Stimulated activated CD4-positive, alpha-beta T cell treated with anti-CD3 and anti-CD28 coated beads, Interleukin-4, amount 100 ng/mL, for 24 hours (primary cell): ENCODE measurements at places on chromosomes 3 and 15.

DNA sequence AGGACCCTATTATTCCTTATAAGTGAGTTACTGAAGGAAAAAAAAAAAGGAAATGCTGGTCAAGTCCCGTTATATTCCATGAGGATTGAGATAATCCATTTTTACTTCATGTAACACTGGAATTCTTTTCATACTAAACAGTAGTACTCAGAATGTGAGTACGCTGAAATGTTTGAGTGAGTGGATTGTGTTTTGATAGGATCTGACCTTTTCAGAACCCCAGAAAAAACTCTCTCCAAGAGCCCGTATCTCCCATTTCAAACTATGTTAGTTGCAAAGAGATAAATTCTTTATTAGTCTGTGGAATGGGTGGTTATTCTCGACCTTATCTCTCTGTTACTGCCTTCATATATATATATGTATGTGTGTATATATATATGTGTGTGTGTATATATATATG is 2.5 kb upstream of the LPP start:
- DNase-seq = no peak

DNA sequence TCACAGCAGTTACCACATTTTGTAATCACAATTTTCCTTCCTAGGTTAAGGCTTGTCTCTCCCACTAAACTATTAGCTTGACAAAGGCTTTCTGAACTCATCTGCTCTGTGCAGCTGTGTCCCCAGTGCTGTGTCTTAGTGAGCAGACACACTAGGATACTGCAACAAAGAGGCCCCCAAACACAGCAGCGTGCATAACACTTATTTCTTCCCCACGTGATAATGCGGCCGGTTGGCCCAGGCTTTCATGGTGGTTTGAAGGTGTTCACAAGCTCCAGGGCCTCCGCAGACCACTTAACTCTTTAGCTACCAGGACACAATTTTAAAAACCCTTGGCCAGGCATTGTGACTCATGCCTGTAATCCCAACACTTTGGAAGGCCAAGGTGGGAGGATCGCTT is 2.2 kb upstream of the HDAC11 start:
- no peak for DNase-seq

DNA sequence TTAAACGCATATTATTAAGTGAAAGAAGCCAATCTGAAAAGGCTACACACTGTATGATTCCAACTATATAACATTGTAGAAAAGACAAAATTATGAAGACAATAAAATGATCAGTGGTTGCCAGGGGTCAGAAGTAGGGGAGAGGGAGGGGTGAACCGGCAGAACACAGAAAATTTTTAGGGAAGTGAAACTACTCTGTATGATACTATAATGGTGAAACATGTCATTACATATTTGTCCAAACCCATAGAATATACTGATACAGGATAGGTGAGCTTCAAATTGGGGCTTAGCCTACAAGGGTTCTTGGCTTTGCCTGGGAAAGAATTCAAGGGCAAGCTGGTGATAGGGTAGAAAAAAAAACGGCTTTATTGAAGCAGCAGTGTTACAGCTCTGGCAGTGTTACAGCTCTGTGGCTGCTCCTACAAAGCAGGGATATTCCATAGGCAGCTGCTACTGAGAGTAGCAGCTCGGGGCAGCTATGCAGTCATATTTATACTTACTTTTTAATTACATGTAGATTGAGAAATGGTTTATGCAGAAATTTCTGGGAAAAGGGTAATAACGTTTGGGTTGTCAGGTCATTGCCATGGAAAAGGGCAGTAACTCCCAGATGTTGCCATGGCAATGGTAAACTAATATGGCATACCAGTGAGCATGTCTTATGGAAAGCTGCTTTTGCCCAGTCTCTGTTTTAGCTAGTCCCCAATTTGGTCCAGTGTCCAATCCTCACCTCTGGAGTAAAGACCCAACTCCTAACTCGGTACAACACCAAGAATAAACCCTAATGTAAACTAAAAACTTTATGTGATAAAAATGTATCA is 125.1 kb upstream of the SLC25A36 start:
- no peak for DNase-seq

DNA sequence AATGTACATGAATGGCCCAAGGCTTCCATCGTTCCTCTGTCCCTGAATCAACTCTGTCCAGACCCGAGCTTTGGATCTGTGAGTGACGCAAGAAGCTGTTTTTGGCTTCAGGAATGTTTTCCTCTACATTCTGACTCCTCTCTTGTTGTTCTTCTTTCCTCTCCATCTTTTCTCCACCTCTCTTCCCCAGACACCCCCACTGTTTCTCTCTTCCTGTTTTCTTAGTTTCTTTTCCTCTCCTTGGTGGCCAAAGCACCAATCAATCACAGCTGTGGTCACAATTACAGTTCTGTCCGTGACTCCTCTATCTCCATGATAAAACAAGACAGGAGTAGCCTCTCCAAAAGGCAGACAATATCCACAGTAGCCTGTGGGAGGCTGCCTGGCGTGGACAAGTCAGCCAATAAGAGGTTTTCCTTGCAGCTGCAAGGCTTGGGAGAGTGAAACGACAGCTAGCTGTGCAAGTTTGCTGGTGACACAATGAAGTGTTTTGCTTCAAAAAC is 4.9 kb upstream of the TMEM212 start:
- no peak for DNase-seq

DNA sequence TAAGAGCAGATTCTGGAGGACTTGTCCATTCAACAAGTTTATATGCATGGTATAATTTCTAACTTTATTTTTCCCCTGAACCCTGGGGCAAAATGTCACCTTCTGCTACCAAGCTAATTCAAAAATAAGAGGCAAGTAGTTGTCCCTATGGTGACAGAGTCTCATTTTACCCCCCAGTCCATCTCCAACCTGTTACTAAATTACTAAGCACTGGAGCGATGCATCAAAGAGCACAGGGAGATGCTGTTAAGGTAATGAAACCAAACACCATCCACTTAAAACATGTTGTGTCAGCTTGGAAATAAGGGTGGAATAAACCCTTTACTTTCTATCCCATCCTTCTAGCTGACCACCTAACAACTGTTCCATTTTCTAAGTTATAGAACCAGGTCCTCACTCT is 417.4 kb upstream of the ATP11B start:
- no peak for DNase-seq

DNA sequence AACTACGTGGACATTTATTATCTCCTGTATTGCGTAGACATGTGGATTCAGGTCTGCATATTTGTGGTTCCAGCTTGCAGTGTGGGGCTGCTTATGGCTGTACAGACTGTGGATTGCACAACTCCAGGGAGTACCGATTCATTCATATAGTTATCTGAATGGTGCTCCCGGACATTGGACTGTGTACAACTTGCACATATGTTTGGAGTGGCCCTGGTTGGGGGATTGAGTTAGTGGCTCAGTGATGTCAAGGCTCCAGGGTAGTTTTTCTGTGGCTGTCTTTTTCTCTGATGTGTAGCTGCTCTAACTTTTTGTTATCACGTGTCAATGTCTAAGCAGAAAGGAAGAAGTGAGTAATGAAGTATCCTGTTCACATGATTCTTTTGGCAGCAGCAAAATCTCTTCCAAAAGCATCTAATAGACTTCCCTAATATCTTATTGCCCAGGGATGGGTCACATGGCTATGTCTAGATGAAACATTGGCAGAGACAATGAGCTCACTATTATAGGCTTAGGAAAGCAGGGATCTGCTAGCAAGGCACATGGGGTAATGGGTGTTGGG is 15.8 kb downstream of the ST3GAL6 start:
- no peak for DNase-seq

GRCh38 chr15:91694131-91694830 is 159.2 kb upstream of the SLCO3A1 start:
- DNase-seq = no peak

DNA sequence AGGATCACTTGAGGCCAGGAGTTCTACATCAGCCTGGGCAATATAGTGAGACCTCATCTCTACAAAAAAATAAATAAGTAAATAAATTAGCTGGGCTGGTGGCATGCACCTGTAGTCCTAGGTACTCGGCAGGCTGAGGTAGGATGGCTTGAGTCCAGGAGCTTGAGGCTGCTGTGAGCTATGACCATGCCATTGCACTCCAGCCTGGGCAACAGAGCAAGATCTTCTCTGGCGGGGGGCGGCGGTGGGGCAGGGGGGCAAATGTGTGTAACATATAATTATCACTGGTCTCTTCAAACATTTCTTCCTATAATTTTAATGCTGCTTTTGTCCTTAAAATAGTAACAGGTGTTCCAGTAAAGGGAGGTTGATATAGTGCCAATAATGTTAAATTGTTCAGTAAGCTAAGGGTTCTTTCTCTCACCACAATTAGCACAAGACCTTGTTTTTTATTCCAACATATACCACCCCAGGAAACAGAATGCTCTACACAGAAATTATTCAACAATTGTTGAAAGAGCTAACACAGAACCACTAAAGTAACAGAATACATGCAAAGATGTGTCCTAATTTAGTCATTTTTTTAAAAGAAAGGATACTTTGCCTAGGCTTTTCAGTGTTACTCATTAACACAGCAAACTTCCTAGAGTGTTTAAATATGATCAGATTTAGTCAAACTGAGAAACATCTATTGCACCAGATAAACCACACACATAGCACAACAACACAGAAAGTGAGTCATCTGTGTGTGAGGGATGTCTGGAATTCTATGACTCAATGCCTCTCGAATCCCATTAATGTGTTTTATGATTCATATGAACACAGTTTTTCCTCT is 29.1 kb downstream of the ANKRD28 start:
- DNase-seq = peak; percentile 30

DNA sequence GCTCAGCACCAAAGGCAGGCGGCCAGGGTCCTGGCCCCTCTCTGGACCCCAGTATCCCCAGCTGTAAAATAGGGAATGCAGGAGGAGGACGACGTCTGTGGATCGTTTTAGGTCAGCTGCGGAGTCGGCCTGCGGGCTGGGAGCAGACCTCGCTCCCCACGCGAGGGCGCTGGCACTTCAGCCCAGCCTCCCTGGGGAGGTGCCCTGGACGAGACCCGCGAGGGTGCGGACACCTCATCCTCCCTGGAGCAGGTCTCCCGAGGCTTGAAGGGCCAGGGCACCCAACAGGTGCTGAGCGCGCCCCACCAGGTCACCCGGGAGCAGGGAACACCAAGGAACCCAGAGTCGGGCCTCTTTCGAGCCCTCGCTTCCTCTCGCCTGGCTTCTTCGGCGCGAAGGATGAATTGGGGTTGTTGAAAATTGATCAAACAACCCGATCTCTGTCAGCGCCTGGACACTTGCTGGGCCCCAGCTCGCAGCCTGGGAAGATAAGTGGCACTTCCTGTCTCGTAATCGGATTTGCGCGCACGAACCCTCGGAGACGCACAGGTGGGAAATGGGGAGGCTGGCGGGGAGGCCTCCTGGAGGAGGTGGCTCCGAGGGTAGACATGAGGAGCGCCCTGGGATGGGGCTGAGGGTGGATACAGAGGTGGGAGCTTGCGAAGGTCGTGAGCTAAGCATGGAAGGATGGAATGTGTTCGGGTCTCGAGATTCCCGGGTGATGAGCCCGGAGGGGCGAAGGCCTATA is 588 bp upstream of the VIPR1 start:
- peak; percentile 66 for DNase-seq

DNA sequence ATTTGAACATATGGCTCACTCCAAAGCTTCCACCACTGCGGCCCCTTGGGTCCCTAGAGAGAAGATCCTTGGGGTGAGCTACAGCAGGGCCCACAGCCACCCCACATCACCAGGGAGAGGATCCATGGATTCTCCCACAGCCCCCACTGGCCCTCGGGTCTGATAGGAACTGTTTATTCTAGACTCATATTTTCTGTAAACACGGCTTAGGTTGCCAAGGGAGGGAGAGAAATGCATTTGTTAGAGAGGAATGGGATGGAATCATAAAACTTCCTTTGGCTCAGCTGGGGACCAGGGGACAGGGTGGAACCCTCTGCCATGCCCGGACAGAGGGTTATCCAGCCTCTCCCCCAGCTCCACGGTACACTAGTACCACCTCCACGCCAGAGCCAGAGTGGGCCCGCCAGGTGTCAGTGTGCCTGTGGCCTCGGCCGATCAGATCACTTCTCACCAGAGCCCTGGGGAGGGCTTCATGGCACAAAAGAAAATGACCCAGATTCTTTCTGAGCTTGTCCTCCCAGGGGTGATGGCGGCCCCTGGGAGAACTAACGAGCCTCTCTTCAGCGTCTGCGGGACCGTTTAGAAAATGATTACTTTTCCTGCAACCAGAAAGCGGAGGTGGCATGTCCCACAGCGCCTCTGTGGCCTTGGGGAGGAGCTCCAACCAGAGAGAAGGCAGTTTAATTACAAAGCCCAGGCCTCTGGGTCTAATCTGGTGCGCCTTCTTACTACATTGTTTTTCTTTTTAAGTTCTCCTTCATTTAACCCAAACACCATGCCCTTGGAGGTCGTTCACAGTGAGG is 33.7 kb downstream of the ADCY5 start:
- DNase-seq = no peak

DNA sequence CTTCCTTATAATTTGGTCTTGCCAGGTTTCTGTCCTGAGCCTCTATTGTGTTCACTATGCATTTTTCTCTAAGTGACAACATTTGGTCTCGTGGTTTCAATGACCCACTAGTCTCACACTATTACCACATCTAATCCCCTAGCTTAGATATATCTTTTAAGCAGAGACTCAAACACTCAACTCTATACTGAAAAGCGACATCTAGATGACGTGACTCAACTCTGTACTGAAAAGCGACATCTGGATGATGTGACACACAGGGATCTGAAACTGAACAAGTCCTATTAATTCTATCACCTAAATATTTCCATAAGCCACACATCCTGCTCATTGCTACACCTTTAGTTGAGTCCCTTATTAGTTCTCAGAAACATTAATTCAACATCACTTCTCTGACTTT is 141.7 kb upstream of the MBNL1 start:
- DNase-seq = peak; percentile 34

- no peak for DNase-seq
Measured at GRCh38 chr3:136042608-136043221, 77.2 kb downstream of the PPP2R3A start.

GRCh38 chr3:192186498-192186897 is 540.8 kb downstream of the FGF12 start:
- no peak for DNase-seq

DNA sequence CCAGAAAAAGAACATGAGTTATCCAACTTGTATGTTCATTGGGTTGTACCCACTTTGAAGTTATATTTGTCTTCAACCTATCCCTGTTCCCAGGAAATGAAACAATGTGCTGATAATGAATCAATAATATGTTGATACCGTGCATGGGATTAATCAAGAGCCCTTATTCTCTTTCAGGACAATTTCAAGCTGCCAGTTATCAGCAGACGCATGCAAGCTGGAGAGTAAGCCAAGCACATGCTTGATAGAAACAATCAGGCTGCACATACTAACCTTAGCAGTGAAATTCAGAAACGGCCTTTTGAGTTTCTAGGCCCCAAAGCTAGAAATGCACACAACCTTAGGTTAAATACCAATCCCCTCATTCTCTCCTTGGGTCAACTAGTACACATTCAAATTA is 480.4 kb upstream of the AGTR1 start:
- DNase-seq = no peak
